Activated CD8-positive, alpha-beta memory T cell treated with anti-CD3 and anti-CD28 coated beads for 1 hour (primary cell): ENCODE measurements at places on chromosomes 3 and 15.

DNA sequence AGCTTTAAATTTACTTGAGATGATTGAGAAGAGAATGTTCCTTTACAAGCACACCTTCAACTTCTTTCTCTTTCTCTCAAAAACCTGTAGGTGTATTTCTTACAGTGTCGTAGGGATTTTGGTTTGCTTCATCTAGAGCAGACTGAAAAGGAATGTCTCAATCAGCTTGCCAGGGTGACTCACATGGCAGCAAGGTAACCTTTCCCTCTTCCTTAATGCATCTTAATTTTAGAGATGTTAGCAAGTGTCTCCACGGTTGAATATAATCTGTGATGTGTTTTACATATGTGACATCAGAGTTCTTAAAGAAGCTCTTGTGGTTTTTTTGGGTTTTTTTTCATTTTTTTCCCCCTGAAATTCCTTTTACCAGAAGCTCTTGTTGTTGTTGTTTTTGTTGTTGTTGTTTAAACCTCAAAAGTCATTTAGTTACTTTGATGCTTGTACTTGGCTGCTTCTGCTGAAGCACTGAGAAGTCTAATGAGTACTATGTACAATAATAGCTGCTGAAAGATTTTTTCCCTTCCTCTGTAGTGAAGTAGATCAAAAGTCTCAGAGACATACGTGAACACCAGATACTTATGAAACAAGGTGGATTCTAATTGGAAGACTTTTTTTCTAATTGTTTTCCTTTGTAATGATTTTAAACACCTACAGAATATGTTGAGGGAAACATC, 83.1 kb downstream of the RETNLB start:
- DNase-seq = no peak

GRCh38 chr3:105907777-105908176, 39.0 kb upstream of the CBLB start:
- no peak for DNase-seq

DNA sequence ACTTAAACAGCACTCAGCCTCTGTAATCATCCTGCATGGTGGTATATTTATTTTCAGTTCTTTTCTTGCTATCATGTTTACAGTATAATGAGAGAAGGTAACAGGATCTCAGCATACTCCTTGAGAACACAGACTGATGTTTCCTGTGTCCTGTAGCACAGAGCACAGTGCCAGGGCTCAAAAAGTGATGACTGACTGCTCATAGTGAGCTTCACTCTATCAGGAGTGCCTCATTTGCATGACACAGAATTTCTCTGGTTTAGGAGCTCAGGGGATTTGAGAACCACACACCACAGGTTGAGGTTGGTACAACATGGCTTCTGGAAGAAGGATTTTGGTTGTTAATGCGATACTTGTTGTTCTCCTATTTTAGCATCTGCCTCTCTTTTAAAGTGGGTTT, 68.5 kb upstream of the SLC2A2 start:
- no peak for DNase-seq

GRCh38 chr3:151011427-151011826, 38.9 kb upstream of the CLRN1 start:
- no peak for DNase-seq

DNA sequence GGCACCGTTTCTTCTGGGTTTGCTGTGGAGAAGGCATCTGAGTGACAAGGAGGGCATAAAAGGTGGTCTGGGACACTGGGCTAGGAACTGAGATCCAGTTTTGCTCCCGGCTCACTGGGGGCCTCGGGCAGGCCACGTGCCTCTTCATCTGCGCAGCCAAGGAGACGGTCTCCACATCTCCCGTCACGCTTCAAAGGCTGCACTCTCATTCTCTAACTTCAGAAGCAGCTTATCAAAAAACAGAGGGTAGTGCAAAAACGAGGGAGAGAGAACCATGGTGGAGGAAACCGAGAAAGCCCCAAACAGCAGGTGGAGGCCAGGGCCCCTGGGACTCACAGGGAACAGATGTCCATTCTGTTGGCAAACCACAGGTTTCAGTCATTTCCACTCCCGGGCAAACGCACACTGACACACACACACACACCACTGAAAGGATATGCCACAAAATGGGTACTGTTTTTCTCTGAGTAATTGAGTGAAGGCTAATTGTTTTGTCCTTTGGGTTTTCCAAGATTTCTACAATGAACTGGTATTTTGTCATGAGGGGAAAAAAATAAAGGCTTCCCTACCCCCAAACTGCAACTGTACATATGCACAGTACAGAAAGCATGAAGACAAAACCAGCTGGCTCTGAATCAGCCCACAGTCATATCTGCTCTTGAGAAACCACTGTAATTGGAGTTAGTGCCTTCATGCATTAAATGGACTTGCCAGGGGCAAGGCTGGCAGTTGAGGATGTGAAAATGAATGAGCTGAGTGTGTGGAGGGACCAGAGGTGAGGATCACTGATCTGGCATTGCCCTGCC, 71.9 kb downstream of the MGLL start:
- DNase-seq = no peak

GRCh38 chr15:47822048-47822447, 104.7 kb downstream of the SEMA6D start:
- DNase-seq = no peak

DNA sequence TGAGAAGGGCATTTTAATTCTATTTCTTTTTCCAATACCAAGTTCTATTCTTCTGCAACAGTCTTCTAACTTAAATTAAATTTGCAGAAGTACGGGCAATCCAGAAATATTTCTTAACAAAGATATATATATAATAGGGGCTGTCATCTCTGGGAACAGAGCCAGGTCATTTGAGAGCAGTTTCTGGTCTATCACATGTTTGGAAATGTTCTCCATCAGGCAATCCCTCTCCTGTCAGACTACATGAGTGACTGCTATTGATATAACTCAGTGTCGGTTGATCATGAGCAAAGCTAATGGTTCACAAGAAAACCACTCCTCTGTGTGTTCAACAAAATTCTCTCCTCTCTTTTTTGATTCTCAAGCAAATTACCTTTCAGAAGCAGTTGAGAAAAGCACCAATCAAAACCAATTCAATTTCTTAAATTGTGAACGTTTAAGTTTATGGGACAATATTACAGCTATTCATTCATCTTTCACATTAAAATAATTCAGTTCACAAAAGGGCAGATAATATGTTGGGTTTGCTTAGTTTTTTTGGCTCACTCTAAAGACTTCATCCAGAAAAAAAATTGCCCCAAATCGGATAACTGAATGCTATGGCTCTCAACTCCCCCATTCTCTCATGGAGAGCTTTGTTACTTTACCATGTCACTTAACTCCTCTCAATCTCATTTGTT, 152.9 kb upstream of the TGFBR2 start:
- no peak for DNase-seq

DNA sequence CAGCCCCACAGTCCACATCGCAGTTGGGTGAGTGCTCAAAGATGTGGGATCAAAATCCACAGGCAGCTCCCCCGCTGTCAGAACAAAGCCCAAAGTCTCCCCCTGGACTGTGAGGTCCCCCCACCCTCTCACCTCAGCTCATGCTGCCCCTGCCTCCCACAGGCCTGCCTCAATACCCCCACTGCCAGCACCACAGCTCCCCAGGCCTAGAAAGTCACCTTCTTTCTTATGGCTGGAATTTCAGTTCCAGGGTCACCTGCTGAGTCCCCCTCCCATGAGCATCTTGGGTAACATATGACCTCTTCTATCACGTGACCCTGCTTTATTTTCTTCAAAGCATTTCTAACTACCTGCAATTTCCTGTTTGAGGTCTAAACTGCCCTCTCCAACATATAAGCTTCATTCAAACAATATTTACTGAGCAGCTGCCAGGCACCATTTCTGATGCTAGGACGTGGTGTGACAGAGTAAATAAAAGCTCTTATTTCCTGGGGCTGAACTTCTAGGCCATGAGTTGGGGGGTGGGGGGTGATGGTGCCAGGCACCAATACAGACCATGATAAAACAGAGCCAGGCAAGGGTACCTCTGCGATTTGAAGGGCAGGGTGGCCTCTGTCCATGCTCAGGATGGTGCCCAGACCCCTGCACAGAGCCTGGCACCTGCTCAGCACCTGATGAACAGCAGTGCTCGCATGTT, 2.4 kb upstream of the TMEM89 start:
- DNase-seq = no peak

DNA sequence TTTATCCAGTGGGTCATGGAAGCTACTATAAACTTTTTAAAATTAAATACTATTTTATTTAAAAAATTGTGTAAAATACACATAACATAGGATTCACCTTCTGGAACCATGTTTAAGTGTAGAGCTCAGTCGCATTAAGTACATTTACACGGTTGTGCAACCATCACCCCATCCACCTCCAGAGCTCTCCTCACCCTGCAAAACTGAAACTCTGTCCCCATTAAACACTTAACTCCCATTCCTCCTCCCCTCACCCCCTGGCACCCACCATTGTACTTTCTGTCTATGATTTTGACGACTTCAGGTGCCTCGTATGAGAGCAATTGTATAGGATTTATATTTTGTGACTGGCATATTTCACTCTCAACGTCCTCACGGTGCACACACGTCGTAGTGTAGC, 70.7 kb downstream of the APBA2 start:
- DNase-seq = no peak

DNA sequence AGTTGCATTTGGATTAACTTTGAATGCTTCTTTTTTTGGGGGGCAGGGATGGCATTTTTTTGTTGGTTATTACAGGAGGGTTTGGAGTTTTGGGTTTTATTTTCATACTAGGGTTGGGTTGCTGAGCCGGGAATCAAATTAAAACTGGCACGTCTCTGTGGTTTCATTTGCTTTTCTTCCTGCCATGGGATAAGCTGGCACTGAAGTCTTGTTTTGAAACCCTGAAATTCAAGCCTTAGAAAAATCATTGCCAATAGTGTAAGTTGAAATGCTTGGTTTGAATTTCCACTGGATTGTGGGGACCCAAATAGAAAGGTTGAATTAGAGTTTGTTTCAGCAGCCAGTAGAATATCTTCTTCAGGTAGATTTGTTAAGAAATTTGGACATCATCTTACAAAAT, 193.1 kb upstream of the DCBLD2 start:
- DNase-seq = no peak

DNA sequence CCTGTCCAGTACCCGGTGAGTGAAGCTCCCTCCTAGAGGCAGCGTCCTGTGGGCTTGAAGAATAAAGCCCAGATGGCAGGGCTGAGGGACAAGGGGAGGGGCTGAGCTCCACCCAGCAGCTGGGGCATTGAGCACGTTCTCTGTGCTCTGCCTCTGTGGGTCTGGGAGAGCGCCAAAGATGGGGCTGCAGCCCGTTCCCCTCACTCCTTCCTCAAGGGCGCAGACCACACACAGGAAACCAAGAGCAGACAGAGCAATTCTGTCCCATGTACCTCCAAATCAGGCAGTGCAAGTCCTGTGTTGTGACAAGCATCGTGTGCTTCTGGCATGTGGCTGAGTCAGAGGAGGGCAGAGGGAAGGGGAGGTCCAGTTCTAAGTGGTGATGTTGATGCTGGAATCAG, 15.7 kb upstream of the KIF23 start:
- DNase-seq = no peak

GRCh38 chr15:71656425-71656824, 153.9 kb upstream of the NR2E3 start:
- DNase-seq = no peak

- DNase-seq = no peak
Observed at GRCh38 chr3:73674280-73674679, 49.5 kb upstream of the PDZRN3 start.
